ENCODE measurements at places on chromosomes 12 and 14.

GRCh38 chr12:92539976-92540781 lies 162.6 kb upstream of the PLEKHG7 start:
- DNase-seq: no peak

GRCh38 chr12:52395761-52396434 lies 10.2 kb downstream of the KRT82 start:
- no peak for DNase-seq

- no peak for DNase-seq
Observed at GRCh38 chr14:96978525-96979272, 181.5 kb downstream of the VRK1 start.

GRCh38 chr14:92863286-92864080 lies 59.5 kb upstream of the CHGA start:
- no peak for DNase-seq

DNA sequence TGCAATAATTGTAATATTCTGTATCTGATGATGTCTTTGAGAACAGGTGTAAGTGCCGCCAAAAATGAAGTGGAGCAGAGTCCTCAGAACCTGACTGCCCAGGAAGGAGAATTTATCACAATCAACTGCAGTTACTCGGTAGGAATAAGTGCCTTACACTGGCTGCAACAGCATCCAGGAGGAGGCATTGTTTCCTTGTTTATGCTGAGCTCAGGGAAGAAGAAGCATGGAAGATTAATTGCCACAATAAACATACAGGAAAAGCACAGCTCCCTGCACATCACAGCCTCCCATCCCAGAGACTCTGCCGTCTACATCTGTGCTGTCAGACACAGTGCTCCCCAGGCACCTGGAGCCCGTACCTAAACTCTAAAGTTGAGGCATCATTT lies 268.7 kb downstream of the DAD1 start:
- no peak for DNase-seq

GRCh38 chr12:93163260-93164036 lies 214.3 kb upstream of the NUDT4 start:
- DNase-seq: no peak

DNA sequence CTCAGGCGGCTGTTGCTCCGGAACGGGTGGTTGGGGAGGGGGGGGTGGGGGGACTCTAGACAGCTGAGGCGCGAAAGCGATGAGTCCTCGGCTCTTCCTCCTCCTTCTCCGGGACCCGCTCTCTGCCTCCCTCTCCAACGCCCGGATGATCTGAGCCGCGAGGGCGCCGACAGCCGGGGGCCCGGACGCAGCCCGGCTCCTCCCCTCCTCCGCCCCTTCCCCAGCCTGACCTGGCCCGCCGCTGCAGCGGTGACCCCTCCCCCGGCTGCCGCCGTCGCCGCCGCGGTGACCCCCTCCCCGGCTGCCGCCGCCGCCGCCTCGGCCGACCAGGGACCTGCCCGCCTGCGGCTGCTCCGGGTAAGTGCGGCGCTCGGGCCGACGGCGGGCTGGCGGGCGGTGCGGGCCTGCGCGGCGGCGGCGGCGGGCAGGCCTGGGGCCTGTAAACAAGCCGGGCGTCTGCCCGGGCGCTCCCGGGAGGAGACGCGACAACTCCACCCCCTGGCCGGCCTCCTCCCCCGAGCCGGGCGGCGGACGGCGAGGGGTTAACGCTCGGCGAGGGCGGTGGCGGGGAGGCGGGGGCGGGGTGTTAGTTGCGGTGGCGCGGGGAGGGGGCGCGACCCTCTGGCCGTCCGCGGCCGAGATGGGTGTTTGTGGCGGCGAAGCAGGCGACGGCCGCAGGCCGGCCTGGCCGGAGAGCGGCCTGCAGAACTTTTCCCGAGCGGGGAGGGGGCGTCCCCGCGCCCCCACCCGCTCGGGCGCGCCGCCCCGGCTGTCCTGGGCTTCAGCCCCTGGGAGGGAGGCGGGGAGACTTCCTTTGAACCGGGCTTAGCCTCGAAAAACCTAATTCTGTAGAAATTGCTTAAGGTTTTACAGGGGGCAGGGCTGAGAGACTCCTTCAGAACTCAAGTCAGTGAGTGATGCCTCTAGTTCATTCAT lies 568 bp downstream of the PPM1A start:
- peak; percentile 59 for DNase-seq

DNA sequence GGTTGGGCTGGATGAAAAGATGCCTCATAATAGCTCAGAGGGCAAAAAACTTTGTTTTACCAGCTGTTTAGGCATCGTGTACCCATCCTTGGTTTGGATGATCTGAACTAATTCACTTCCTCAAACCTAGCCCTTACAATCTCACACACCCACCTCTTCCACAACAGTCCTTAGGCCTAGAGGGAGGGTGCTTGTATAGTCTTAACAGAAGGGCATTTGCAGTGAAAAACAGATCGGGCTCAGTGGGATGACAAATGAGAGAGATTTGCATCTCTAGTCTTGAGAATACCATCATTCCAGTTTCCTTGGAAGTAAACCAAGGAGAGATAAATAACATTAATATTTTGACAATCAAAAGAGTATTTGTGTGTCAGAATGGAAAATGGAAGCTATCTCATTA lies 11.0 kb downstream of the SLCO1A2 start:
- DNase-seq: no peak

DNA sequence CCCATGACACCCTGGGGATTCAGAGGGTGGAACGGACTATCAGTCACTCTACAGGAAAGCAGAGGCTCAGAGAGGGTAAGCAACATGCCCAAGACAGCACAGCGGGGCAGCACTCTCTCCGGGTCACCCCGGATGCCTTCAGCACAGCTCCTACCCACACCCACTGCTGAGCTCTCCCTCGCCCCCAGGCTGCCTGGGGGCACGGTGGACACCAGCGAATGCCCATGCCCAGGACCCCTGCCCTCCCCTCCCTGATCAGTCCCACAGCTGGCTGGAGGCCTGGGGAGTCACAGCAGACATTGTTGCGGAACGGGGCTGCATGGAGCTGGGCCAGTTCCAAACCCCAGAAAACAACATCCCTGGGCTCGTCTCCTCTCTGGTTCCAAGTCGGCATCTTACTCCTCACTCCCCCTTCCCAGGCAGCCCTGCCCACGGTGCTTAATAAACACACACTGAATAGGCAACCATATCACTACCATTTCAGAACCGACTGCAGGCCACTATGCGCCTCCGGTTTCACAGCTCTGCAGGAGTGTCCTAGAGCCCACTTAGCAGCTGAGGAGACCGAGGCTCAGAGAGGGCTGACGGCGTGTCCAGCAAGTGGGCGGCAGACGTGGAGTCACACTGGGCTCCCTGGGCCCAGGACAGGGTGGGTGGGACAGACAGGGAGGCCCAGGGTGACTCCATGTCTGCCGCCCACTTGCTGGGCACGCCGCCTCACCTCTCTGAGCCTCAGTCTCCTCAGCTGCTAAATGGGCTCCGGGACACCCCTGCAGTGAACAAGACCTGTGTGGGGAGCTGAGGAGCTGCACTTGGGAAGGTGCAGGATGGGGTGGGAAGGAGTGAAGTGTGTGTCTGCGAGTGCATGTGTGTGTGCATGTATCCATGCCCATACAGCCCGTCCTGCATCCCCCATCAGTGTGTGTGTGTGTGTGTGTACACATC lies 27.0 kb downstream of the CCDC85C start:
- no peak for DNase-seq

- no peak for DNase-seq
Observed at GRCh38 chr14:71448431-71449315, 483.6 kb upstream of the RGS6 start.

GRCh38 chr12:80374615-80375014 lies 69.4 kb upstream of the PTPRQ start:
- no peak for DNase-seq

- DNase-seq: no peak
Observed at GRCh38 chr12:7609495-7609894, 56.2 kb downstream of the APOBEC1 start.

DNA sequence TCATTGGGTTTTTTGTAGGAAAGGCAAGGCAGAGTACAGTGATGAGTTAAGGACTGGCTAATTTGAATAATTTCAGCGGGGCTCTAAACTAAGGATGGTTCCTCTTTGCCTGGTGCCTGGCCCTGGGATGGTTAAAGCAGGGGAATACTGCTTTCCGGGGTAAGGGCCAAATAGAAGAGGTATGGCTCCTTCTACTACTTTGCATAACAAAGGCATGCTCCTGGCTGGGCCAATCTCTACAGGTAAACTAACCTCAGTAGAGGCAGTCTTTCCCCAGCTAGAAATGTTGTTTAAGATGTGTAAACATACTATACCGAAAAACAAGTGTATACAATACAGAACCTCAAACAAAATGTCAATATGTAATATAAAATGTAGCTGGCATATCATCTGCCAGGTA lies 1239.0 kb downstream of the SLC16A7 start:
- DNase-seq: no peak

GRCh38 chr12:32566663-32567295 lies 112.3 kb upstream of the DNM1L start:
- DNase-seq: no peak

DNA sequence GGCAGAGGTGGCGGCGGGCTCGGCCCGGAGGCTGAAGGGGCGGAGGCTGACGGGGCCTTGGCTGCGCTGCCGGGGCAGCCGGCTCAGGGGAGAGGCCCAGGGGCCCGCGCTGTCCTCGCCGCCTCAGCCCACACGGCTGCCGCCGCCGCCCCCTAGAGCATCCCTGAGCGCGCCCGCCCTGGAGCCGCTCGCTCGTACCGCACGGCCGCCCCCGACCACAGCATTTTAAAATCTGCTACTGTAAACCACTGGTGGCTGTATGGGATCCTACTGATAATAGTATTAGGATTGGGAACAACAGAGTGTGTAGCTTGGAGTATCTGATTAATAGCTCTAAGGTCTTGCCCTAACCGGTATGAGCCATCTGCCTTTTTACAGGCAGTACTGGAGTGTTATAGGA lies 22.2 kb upstream of the EDDM3A start:
- no peak for DNase-seq

- DNase-seq: no peak
Observed at GRCh38 chr12:98416845-98417244, 98.5 kb upstream of the TMPO start.

DNA sequence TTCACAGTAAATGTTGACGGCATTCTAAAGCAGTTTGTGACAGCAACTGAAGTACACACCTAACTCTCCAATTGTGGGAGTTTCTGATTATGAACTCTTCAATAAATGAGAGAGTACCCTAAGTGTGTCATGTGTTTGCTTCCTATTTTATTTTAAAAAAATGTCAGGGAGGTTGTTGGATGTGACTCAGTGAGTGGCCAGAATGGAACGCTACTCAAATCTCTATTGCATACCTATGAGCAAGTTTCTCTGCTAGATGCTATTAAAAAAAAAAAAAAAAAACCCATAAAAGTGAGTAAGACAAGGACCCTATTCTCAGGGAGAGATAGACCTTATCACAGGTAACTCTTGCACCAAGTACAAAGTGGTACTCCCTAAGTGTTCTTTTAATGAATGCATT lies 256.6 kb downstream of the BTG1 start:
- no peak for DNase-seq

- no peak for DNase-seq
Observed at GRCh38 chr12:62631471-62632410, 165.1 kb downstream of the MON2 start.

DNA sequence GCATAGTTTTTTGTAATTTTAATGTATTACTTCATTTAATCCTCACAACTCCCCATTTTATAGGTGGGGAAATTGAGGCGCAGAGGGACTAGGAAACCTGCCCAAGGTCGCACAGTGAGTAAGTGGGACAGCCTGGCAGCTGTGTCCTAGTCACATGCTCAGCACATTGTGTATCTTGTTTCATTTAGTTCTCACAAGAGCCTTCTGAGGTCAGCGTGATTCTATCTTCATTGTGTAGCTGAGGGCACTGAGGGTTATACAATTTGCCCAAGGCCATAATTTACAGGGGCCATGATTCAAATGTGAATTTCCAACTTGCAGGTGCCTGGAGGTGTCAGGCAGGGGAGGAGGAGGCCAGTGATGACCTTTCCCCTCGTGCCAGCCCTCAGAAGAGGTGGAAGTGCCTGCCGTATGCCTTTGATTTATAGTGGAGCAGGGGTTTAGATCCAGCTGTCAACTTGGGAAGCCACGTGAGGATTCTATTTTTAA lies 30.3 kb upstream of the SMOC1 start:
- DNase-seq: no peak

- no peak for DNase-seq
Observed at GRCh38 chr14:53841109-53842099, 115.2 kb downstream of the BMP4 start.

DNA sequence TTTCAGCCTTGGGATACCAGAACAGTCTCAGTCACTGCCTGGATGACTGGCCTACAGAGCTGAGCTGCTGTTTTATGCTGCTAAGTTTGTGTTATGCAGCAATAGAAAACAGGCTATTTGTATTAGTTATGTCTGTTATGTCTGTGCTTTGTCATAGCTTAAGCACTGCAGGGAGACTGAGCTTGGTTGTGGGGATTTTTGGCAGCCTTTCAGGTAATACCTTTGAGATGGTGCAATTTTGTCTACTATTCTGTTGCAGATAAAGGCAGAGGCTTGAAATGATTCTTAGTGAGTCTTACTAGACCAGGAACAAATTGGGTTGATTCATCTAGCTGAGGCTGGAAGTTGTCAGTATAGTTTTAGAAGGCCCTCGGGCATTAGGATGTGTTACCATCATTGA lies 201.3 kb upstream of the RBM19 start:
- no peak for DNase-seq

DNA sequence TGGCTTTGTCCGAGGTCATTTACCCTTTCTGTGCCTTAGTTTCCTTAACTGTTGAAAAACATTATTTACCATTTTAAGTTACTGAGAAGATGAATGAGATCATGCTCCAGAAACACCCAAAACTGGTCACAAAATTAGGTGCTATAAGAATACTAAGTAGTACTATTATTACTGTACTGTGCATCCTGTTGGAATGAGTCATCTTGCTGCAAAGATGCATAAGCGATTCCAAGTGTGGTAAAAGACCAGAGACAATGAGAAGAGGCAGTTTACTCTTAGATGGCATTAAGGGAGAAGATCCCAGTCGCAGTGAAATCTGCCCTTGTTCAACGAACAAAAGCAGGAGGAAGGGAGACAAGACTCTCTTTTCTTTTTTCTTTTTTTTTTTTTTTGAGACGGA lies 4.2 kb upstream of the PLEKHA5 start:
- DNase-seq: no peak

GRCh38 chr12:102475355-102475754 lies 5.0 kb downstream of the IGF1 start:
- no peak for DNase-seq

- DNase-seq: no peak
Observed at GRCh38 chr14:79660053-79660939, 551.0 kb downstream of the DIO2 start.

DNA sequence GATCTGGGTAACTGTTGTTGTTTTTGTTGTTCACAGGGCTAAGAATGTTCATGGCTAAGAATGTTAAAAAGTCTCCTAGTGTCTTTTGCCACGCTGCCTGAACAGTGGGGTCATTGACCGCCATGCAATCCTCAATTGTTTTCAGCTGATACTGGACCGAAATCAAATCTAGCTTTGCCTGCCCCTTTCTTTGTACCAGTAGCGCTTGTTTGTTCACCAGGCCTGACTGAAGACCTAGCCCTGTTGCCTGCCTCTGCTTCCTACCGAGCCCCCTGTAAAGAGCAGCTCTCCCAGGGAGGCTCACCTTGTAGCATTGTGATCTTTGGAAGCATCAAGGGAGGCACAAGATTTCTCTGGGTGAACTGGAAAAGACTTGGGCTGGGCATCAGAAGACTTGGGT lies 6.7 kb downstream of the PSEN1 start:
- no peak for DNase-seq

GRCh38 chr12:118307069-118307954 lies 65.4 kb downstream of the TAOK3 start:
- DNase-seq: peak; percentile 20

- DNase-seq: no peak
Observed at GRCh38 chr12:46675736-46676135, 150.1 kb downstream of the SLC38A4 start.

GRCh38 chr12:25347716-25348592 lies 97.2 kb upstream of the KRAS start:
- no peak for DNase-seq

GRCh38 chr12:69131077-69131476 lies 108.3 kb upstream of the CPSF6 start:
- no peak for DNase-seq

All from stimulated activated CD4-positive, alpha-beta T cell treated with anti-CD3 and anti-CD28 coated beads, Interleukin-1b, Interleukin-23, amount 100 ng/mL, for 4 hours (primary cell).